Globus pallidus (tissue), 1 donor: ENCODE measurements at places on chromosomes 11 and 22.

DNA sequence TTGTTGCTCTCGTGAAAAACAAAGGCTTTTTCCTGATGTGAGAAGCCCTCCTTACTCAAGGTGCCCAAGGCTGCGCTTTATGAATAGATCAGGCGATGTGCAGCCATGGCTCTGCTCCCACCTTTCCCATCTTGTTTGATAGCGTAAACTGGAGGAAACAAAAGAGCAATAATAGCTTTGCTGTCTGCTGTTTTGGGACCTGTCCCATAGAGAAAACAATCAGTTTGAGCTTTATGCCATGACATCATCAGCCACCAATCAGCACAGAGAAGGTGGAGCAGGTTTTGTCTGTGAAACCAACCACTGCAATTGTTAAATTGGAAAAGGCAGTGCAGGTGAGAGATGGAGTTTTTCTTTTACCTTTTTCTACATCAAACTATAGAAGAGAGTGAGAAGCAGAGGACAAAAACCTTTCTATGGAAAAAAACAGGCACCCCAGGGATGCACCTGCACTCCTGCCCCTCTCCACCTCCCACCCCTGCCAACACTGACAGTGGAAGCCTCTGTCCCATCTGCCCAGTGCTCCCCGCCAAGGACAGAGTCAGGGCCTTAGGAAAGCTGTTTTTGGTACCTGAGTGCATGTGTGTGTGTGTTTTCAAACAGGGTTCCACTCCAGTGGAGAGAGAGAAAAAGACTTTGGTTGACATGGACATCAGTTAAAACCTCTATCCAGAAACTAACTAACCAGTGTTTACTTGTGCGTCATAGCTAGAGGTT lies 80.7 kb downstream of the MICAL3 start:
- DNase-seq = no peak

GRCh38 chr11:99534812-99535211 lies 514.1 kb downstream of the CNTN5 start:
- DNase-seq = no peak

DNA sequence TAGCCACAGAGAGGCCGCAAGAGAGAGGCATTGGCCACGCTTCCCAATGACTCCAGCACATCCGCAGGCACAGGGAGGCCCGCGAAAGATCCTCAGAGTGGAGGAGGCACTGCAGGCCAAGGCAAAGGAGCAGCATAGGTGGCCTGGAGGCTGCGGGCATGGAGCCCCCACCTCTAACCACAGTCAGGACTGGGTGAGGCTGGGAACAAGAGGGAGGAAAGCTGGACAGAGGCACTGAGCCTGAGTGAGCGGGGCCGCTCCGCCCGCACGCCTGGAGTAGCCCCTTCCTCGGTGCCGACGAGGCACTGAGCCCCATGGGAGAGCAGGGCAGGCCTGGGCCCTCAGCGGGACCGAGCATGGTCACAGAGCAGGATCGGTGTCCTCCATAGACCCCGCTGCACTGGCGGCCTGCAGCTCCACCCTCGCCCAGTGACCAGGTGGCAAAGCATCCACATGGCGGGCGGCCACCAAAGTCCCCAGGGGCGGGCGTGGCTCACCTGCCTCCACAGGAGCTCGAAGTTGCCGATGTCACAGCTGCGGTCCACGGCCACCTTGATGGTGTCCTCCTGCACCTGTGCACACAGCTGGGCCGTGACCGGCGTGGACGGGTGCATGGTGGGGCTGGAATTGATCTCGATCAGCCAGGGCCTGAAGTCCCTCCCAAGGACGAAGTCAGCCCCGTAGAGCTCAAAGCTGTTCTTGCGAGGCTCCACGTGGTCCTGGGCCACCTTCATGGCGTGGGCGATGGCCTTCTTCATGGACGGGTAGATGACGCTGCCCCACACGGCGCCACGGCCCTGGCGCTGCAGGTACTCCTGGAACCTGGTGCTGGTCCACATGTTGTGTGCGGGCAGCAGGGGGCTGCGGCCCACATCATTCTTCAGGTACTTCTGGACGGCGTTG lies 18.9 kb upstream of the IL17REL start:
- DNase-seq = no peak

- no peak for DNase-seq
These were observed 139.8 kb downstream of the CCDC81 start for GRCh38 chr11:86514453-86514852.

GRCh38 chr11:125226706-125227105 lies 62.2 kb downstream of the PKNOX2 start:
- no peak for DNase-seq

GRCh38 chr11:125593114-125593820 lies 615 bp downstream of the STT3A start:
- DNase-seq = no peak

- no peak for DNase-seq
These were observed 16.7 kb downstream of the PAFAH1B2 start for GRCh38 chr11:117160826-117161225.

- no peak for DNase-seq
These were observed 26.2 kb downstream of the FAM83F start for GRCh38 chr22:40020956-40021355.

DNA sequence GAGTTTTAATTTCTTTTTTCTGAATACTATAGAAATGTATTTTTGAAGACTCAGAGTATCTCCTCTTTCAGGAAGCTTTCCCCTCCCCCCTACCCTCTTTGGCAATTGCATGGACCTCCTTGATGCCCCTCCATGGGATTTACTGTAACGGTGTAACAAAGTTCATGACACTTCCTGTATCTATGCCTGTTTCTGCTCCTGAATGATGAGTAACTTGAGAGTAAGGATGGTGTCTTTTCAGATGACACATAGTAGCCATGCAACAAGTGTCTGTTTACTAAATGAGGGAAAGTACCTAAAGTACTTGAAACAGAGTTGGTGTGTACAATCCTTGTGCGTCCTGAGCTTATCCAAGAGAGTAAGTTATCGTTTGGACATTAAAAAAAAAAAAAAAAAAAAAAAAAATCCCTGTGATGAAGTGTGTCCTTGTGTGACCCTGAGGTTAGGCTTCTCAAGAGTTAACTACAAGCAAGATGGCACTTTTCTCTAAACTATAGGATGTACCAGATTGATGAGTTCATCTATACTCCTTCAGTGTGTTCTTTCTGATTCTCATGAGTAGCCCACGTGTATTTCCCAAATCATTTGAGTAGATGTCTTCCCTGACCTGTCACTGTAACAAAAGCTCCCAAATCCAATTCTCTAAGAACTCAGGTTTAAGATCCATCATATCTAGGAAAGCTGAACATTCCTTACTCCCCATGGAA lies 7.4 kb downstream of the ETS1 start:
- DNase-seq = no peak

DNA sequence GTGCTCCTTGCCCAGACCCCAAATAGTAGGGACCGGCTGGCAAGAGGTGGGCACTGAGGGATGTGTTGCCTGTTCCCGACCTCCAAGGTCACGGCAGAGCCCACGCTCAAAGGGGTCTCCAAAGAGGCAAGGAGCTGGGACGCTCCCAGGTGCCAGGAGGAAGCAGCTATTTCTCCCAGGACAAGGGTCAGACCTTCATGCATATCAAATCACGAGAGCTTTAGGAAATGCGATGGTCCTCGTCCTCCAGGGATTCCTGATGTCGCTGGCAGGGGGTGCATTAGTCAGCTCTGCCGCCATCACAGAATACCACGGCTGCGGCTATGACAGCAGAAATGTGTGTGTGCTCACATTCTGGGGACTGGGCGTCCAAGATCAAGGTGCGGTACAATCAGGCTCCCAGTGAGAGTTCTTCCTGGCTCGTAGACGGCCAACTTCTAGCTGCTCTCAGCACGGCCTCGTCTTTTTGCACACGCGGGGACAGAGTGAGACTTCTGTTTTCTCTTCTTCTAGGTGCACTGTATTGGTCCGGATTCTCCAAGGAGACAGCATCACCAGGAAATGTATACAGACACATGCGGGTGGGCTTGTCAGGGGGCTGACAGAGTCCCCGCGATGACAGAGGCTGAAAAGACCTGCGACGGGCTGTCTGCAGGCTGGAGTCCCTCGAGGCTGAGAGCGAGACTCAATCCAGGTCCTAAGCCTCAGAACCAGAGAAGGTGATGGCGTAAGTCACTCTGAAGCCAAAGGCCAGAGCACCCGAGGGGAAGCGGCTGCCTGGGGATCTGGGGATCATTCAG lies 81.6 kb downstream of the SHANK2 start:
- DNase-seq = no peak

- no peak for DNase-seq
These were observed 61.3 kb downstream of the IGLL5 start for GRCh38 chr22:22948651-22949571.

DNA sequence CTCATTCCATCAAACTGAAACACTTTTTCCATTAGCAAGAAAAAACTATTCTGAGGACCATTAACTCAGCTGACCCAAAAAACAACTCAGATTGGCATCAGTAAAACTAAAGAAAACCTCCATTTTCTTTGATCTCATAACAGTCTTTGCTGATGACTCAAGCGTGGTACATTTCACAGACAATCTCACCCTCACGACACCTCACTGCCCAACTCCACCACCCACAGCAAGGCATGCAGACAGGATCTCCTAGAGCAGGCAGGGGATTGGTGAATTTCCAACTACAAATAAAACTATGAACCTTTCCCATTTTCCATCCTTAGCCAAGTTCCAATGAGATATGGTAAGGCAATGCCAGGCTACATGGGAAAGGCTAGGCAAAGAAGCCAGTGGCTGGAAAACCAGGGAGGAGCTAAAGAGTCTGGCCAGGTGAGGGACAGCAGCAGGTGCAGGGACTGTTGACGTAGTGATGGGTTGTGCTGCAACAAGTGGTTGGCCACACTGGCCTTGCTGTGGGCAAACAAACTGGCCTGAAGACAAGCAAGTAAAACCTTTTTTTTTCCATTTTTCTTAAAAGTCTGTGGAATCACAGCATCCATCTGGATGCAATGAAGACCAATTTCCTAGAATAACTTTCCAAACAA lies 97.2 kb downstream of the SERGEF start:
- DNase-seq = no peak
